ENCODE measurements at places on chromosomes 12 and 14. TPM values are rescaled to one million over a fixed set of nuclear protein-coding genes. Genes with fewer than 3 reads are reported as not detected.

- peaks cover 49% of the 10 kb centered on the region for H3K36me3 ChIP-seq
- DNase-seq: no peak
- no peaks in the 10 kb centered on the region for H3K27me3 ChIP-seq
- H3K4me3 ChIP-seq: no peak overlapping the region
Observed at GRCh38 chr12:120215766-120216735, 15.1 kb upstream of the RPLP0 start.

DNA sequence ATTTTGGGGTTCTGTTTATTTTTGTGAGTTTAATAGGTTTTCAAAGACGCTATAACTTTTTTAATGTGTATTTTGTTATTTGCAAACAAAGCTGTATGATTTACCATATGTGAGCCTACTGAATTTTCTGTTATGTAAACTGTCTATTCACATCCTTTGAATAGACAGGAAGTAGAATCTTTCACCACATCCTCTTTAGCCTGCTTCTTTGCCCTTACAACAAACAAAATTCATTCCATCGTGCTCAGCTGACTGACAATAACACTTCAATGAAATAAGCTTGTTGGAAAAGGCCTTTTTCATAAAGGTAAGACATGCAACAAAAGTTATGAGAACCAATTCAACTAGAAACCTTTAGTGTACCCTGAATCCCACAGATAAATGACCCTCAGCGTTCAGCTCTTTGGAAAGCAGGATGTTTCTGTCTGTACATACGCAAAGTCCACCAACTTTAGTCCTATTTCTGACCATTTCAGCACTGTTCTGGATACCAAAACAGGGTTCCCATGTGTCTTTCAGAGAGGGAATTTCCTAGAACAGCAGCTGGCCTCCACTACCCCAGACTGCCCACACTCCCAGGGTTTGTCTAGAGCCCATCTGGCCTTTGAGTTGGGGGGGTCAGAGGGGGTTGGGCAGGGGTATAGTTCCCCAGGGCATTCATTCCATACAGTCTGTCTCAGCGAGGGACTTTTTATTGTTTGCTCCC is 71.3 kb downstream of the DUSP6 start:
- no peak for DNase-seq
- no peak overlapping the region for H3K4me3 ChIP-seq
- H3K36me3 ChIP-seq: no peaks in the 10 kb centered on the region

- H3K27ac ChIP-seq: no peak overlapping the region
- no peaks in the 10 kb centered on the region for H3K4me1 ChIP-seq
- DNase-seq: no peak
- H3K36me3 ChIP-seq: no peaks in the 10 kb centered on the region
Observed at GRCh38 chr12:102444093-102444492, 36.3 kb downstream of the IGF1 start.

The BCL2L14 gene
- not detected for total RNA-seq

The NDRG2 gene
- 26.1 TPM for total RNA-seq

The CCDC77 gene
- total RNA-seq: 9.7 TPM

The KRT77 gene
- not detected for total RNA-seq
